ENCODE measurements at places on chromosomes 3 and 15.

DNA sequence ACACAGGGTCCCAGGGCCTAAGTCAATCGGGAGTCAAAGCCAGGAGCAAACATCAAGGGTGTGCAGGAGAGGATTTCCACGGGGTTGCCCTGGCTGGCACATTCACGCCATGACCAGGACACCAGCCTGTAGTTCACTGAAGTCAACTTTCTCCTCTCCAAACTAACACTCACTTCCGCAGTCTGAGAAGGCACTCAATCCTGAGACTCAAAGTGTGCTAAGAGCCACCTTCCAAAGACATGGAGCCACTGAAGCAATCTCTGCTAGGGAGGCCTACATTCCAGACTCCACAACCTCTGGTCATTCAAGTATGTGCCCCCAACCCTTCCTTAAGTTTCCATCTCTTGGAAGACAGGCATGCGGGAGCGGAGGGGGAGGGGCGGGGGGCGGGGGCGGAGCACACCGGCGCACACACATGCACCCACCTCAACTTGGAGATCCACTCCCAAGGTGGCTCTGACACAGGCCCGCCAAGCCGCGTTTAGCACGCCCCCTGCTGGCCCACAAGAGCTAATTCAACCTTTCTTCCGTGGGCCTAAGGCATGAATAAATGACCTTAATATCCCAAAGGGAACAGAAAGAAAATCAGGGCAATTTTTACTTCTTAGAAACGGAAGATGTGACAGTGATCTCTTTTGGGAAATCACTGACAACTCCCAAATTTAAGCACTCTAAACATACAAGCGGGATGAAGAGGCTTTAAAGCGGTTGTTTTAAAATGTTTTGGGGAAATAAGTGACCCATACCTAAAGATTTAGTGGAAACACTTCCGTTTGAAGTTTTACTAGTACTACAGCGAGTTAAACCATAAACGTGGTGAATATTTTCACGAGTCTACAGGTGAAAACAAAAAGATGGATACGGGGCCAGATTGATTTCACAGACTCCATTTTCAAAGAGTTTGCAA, 162.5 kb upstream of the CHRNA7 start:
- peak; percentile 28 for DNase-seq

DNA sequence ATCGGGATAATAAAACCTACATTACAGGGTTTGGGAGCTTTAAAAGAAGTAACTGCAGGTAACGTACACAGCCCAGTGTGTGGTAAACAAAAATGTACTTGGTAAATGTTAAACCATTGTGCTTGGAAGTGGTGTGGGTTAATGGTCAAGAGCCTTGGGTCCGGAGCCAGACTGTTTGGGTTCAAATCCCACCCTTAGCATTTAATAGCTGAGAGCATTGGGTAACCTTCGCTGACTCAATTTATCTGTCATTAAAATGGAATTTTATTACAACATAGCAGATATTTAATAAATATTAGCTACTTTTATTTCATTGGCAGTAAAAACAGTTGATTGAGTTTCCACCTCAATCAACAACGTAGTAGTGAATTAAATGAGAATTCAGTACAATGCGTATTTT, 1.5 kb downstream of the FSTL1 start:
- no peak for DNase-seq

GRCh38 chr3:46859001-46859710, 4.1 kb downstream of the MYL3 start:
- no peak for DNase-seq

GRCh38 chr3:77240072-77240650, 200.3 kb downstream of the ROBO2 start:
- DNase-seq, result no peak

DNA sequence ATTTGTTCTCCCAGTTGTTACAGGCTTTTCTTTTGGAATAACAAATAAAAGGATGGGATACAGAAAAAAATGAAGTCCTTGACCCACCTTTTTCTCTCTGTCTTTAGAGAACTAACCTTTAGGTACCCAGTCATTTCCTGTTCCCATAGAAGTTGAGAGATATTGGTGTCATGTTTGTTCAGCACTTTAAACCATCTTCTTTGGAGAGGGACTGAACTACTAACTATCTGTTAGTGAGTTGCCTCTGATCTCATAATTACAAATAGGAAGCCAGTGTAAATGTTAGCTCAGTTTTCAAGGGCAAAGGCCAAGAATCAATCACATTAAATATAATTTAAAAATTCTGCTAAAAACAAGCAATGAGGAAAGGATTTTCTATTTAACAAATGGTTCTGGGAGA, 72.9 kb upstream of the DCBLD2 start:
- no peak for DNase-seq

DNA sequence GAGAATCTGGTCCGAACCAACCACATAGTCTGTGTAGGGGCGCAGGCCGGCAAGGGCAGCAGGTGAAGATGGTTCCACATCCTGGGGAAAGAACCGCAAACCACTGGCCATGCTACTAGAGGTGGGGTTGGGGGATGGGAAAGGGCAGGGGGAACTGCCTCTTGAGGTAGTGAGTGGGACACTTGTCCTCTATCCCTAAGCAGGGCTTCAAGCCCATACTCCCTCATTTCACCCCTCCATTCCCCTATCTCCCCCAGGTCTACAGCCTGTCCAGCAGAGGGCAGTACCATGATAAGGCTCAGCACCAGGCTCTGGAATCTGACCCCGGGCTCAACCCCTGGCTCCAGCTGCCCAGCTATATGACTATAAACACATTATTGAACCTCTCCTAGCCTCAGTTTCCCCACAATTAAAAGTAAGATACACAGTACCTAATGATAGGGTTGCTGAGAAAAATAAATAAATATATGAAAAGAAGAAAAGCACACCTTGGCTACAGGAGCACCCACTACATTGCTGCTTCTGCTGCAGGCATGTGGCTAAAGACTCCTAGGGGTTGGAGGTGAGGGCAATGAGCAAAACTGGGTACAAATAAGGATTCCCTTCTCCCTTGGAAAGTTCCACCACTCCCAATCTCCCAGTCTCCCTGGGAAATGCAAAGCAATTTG, 6.3 kb downstream of the GORASP1 start:
- DNase-seq, result peak; percentile 23

GRCh38 chr15:66570327-66570726, 4.5 kb upstream of the LCTL start:
- no peak for DNase-seq
